RCC 7860 (cell line): ENCODE measurements at places on chromosomes 6 and 20.

- DNase-seq = no peak
Measured at GRCh38 chr6:144334150-144334708, 49.1 kb downstream of the UTRN start.

DNA sequence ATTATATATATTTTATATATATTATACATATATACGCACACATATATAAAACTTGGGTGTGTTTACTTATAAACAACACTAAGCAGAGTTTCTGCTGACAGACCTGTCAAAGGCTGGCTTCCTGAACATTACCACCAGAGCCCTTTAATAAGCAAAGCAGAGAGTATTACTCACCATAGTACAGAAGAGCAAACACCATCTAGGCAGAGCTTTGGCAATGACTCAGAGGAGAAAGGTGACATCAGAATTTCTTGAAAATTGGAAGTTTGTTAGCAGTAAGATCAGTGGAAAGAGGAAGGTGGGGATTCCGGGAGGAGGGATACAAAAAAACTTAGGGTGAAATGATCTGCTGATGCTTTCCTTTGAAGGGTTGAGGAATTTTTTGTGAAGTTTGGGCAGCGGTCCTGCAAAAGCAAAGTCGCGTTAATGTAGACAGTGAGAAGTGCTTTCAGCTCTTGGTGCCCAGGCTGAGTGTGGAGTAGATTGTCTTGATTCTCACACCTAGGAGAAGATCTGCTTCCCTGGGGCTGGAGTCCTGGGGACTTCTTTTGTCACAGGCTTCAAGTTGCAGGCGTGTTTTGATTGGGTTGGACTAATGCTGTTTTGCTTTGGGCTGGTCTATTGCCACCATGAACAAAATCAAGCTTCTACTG is 109.6 kb upstream of the BACH2 start:
- peak; percentile 81 for DNase-seq

DNA sequence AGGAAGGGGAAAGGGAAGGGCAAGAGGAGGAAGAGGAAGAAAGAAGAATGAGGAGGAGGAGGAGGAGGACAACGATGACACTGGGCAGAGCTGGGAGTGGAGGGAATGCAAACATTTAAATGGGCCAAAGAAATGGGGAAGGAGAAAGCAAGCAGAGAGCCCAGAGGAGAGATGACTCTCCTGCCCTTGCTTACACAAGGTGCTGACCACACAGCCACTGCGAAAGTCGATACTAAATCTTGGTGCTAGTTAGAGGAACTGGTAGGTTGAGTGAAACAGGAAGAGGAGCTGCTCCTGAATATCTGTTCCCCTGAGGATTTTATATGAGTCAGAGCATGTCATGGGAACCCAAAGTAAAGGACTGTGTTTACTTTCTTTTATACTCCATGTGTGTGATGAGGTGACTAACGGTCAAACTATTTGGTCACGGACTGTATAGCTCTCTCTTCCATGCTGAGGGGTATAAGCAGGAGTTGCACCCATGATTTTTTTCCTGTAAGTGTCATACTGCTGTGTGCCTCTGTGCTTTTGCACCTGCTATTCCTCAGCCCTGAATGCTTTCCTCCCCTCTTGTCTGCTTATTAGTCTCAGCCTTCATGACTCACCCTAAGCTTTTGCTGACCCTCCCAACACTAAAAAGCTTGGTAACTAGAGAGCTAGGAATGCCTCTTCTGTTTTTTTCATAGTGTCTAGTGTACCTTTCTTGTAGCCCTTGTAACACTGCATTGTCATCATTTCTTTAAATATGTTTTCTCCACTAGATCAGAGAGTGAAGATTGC is 9.5 kb upstream of the PAQR8 start:
- peak; percentile 97 for DNase-seq

GRCh38 chr6:130156908-130157307 is 65.8 kb downstream of the SAMD3 start:
- no peak for DNase-seq

DNA sequence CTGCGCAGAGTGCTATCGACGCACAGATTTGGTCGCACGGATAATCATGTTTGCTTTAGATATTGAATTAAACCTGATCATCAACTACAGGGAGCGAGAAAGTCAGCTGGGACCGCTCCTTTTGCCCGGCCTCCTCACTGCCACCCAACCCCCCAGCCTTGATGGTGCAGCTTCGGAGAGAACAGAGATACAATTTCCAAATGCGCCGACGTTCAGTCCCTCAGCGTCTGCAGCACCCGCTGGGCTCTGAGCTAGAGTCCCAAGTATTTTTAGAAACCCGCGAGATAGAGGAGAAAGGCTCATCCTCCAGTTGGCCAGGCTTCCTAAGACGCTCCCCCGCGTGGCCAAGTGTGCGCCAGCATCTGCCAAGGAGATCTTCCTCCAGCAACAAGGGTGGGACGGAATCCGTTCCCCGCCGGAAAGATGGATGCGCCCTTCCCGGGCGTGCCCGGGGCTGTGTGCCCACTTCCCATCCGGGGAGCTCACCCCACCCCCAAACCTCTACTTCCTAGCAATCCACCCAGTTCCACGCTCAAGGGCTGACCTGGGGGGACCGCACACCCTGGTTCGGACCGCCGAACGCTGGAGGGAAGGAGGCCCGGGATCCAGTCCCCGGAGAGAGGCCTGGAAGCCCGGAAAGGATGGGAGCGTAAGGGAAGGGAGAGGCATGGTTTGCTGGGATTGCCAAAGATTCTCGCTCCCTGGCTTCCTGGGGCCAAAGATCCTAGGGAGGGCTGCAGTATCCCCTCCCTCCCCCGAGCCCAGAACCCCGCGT is 4.1 kb downstream of the NKX2-2 start:
- DNase-seq = no peak

DNA sequence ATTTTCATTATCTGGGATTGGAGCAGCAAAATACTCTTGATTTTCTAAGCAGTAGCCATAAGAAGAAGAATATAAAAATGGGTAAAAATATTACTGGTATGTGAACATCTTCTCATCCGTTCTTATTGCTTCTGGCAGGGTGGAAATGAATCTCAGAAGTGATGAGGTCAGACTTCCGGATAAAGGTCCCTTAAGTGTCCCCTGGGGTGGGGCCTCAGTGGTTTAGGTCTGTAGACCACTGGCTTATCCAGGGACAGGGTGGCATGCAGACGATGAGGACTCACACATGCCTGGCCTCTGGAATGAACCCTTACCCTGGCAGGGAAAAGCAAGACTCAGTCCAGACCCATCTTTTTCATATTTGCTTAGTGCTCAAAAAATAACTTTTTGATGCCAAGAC is 143.3 kb downstream of the UST start:
- no peak for DNase-seq

DNA sequence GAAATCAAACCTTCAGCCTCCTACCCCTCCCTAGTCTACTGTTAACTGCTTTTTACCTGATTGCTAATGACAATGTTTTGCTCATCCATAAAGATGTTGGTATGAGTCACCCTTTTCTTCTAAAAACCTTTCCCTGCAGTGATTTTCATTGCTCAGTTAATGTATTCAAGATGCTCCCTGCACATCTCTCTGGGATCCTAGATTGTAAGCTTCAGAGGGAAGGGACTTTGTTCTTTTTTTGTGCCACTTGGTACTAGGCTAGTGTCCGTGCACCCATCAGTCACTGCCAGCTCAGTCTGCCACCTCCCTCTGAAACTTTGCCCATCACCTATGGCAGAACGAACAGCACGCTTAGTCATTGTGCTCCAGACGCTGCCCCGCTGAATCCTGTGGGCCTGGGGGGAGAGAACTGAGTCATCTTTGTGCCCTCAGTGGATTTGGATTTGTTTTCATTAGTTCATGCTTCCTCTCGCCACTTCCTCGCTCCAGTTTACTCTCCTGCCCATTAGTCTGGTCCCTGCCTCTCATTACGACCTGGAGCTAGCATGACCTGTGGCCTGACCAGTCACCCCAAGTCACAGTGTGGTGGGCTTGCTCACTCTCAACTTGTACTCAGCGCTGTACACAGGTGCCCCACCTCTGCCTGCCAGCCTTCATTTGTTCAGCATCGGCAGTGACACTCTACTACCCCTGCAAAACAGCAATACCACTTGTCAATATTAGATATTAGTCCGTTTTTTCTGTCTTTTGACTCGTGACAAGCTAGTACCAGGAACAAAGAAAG is 78.0 kb upstream of the TMEM181 start:
- peak; percentile 90 for DNase-seq
